ENCODE measurements at places on chromosomes 12 and 14.

- no peak for DNase-seq
Measured at GRCh38 chr12:50960130-50960529, 7.8 kb downstream of the HIGD1C start.

GRCh38 chr14:23121361-23121771 is 2.3 kb upstream of the CEBPE start:
- no peak for DNase-seq

- no peak for DNase-seq
Measured at GRCh38 chr12:9794484-9795093, 32.7 kb upstream of the KLRF1 start.

DNA sequence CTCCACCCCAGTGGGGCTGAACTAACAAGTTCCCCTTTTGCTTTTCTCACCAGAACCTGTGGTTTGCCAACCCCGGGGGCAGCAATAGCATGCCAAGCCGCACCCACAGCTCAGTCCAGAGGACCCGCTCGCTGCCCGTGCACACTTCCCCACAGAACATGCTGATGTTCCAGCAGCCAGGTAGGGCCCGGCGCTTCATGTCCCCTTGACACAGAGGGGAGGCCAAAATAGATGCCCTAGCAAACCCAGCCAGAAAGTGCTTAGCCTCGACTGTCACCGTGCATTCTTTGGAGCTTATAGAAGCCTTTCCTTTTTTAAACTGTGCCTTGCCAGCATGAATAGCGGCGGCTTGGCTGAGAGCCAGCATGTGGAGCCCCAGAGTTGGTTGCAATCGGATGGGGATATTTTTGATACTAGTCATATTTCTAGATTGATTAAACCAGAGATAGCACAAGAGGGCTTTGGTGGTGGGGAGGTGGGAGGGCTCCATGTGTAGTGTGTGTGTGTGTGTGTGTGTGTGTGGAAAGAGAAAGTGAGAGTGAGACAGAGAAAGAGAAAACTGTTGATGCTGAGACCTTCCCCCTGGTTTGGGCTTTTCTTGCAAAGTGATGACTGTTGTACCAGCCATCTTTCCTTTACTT is 126.1 kb downstream of the GCH1 start:
- peak; percentile 25 for DNase-seq

DNA sequence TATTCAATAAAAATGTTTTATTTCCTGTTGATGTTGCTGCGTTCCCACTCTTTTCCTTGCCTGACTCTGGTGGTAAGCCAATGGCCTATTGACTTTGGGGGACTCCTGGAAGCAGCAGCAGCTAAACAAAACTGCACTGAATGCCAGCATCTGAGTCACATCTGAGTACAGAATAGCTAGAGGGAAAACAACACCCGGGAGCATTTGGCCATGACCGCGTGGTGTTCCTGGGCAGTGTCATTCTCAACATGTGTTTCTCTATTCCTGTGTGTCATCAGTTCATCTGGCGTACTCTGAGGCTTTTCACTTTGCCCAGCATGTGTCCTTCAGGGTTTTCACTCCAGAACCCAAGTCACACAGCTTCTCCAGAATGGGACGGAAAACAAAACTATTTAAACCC is 238.8 kb downstream of the PAWR start:
- DNase-seq = no peak

- no peak for DNase-seq
Measured at GRCh38 chr12:92425165-92425564, 277.6 kb upstream of the PLEKHG7 start.

GRCh38 chr12:23621900-23622299 is 327.6 kb downstream of the SOX5 start:
- DNase-seq = no peak

DNA sequence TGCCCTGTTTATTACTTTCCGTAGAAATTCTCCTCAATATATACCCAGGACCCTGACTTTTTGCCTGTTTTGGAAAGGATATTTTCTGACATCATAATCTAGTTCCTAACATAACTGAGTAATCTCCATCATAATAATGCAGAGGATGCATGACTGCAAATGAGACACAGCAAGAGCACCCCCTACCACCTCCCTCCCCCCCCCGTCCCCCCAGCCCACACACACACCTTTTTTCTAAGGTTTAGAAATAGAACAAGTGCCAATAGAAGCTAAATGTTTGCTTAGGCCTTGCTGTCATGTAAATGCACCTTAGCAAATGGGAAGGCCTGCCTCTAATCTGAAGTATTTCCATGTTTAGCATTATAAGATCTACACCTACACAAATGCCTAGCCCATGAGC is at the start of gene PTHLH:
PTHLH (minus strand) TSS at position 13 of the 400 bp plus-strand sequence. CDS start 3,239 bp downstream, outside the sequence.
- no peak for DNase-seq

GRCh38 chr14:24172261-24172860 is 481 bp downstream of the REC8 start:
- no peak for DNase-seq

DNA sequence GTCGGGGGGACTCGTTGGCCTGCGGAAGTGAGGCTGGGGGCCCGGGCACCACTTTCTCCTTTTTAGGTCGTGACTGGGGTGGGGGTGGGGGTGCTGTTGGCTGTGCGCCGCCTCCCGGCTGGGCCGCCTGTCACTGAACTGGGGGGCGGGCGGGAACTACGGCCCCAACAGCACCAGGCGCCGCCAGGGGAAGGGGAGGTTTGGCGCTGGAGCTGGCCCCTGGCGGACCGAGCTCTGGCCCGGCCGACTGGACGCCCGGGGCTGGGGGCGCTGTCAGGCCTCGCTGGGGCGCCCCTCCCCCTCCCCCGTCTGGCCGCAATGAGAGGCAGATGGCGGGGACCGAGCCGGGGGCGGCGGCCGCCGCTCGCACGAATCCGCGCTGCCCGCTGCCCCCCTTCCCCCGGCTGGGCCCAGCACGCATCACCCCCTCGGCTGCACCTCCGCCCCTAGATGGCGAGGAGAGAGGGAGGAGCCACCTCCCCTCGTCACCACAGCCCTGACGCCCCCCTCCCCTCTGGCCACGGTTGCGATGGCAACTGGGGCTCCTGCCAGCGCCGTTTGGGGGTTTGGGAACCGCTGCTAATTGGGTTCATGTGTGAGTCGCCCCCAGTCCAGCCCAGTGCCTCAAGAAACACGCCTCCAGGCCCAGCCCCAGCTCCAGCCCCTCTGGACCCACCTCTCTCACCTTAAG is 723 bp downstream of the NFATC4 start:
- no peak for DNase-seq

DNA sequence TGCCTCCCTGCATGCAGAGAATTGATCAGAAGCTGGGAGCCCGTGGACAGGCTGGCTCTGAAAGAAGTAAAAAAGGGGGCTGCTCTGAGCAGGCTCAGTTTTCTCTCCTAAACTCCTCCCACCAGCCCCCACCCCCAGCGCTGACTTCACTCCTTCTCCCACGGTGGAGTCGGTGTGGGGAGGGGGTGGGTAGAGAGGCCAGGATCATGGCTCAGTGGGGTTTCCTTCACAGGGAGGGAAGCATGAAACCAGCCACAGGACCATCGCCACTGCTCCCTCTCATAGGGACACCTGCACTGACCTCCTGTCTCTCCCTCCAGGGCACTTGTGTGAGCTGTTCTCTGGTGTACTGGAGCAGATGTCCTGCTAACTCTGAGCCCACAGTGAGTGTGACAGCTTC is 78.9 kb downstream of the STAB2 start:
- no peak for DNase-seq

GRCh38 chr12:62519043-62519442 is 52.4 kb downstream of the MON2 start:
- no peak for DNase-seq

GRCh38 chr12:108518101-108518715 is 3.1 kb downstream of the FICD start:
- DNase-seq = no peak

DNA sequence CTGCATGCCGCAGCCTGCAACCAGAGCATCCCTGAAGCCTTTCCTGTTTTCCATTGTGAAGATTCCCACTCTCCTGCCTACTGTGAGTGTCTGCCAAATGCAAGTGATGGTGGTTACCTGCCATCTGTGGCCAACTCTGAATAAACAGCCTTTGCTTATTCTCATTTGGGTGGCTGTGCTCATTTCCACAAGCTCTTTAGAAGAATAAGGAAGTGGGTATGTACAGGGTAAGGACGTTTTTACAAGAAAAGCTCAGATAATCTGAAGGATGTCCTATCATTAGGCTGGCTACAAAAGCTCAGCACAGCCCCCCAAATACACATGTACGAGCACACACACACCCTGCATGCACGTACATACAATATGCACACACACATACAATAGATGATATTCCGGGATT is 7.3 kb upstream of the RNASE1 start:
- no peak for DNase-seq

DNA sequence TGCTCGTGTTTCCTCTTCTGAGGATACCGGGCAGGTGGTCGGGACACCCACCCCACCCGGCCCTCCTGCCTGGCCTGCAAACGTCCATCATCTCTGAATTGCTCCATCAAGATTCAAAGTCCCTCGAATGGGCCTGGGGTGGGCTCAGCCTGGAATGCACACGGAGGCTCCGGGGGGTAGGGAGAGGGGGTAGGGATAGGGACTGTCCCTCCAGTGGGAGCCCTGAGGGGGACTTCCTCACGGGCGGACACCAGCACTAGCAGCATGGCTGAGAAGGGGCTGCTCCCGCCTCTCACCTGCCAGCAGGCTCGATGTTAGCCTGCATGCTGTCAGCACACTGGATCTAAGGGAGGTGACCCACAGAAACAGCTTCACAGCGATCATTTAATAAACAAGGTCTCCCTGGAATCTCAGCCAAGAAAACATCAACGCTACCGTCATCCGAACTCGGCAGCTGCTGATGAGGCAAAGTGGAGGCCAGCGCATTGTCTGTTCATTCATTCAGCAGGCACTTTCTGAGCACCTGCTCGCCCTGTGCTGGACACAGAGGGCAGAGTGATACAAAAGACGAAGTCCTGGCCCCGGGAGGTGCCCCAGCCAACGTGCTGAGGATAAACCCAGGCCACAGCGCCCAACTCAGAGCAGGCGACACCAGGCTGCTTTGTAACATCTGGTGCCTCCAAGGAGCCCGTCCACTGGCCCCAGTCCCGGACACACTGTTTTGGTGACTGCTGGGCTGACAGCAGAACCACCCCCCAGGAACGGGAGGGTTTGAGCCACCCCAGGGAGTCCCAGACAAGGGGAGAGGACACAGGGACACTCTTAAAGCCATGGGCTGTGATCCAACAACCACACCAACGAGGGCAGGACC is 6.3 kb downstream of the TMEM179 start:
- no peak for DNase-seq

DNA sequence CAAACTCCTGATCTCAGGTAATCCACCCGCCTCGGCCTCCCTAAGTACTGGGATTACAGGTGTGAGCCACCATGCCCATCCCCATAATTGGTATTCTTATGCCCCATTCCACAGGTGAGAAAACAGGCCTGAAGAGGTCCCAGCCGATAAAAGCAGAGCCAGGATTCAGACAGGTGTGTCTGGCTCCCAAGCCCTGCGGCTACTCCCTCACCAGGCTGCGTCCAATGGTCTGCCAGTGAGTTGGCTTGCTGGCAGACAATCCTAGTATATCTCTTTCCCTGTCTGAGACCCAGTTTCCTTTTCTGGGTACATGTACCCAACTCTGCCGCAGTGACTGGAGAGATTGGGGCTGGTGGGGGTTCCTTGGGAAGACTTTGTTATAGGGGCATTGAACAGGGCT is 1.9 kb upstream of the TSPAN9 start:
- no peak for DNase-seq

- no peak for DNase-seq
Measured at GRCh38 chr12:99383258-99383657, 264.3 kb upstream of the GARIN6 start.

DNA sequence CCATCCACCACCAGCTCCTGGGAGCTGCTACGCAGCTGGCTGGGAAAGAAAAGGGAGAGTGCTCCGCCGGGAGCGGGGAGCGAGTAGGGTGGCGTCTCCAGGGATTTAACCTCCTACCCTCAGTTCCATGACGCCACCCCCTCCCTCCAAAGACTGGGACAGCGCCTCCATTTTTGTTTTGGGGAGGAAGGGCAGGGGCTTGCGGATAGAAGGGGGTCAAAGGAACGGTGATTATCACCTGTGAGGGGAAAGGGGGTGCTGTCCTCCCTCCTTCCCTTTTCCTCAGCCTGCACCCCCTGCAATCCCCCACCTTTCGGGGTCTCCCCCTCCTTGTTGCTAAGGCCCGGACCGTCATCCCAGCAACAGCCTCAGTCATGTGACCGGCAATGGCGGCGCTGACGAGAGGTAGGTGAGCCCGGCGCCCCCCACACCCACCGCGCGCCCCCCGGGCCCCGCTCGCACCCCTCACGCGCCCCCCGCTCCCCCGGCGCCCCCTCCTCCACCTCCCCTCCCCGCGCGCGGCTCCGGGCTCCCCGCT is at the start of gene DTX3:
DTX3 (plus strand) TSS at position 371 of the 538 bp plus-strand sequence. CDS start 1,694 bp downstream, outside the sequence.
- DNase-seq = no peak

GRCh38 chr14:38309522-38310277 is 53.8 kb upstream of the CLEC14A start:
- no peak for DNase-seq

All from activated CD4-positive, alpha-beta T cell treated with anti-CD3 and anti-CD28 coated beads, Interleukin-2, amount 50 U/mL, for 4 hours (primary cell).